Fibroblast of the aortic adventitia (primary cell): ENCODE measurements at places on chromosomes 11 and 22.

- no peak for DNase-seq
These were observed 10.5 kb downstream of the SMTNL1 start for GRCh38 chr11:57547854-57548377.

- DNase-seq, result peak; percentile 73
These were observed 65.6 kb downstream of the LDLRAD3 start for GRCh38 chr11:36009473-36009872.

- no peak for DNase-seq
These were observed 33.9 kb downstream of the PRDM11 start for GRCh38 chr11:45180179-45180847.

- peak; percentile 9 for DNase-seq
These were observed 63.9 kb downstream of the MYO7A start for GRCh38 chr11:77191823-77192495.

DNA sequence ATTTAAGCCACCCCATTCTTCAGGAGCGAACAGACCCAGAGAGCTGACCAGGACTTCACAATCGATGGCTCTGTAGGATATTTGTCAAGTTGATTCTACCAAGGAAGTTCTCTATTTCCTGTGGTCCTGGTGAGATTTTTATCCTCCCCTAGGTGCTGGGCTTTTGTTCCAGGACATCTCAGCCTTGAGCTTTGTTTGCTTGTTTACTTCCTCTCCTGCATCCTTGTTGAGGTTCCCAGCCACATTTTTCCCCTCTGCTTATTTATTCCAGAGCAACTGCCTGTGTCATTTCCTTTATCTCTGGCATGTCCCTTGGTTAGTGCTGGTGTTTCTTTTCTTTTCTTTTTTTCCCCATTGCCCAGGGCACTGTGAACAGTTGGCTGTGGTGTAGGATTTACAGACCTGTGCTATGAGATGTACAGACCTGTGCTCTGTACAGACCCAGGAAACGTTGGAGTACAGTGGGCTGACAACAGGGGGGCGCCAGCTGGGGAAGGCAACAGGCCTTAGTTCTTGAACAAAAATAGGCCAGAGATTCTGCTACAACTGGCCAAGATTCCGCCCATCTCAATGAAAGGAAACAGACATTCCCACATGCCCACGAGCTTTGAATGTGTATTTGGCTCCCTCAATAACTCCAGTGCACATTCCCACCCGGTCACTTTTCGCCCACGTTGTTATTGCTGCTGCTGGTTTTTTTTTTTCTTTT is 235.9 kb upstream of the DDI1 start:
- peak; percentile 85 for DNase-seq

DNA sequence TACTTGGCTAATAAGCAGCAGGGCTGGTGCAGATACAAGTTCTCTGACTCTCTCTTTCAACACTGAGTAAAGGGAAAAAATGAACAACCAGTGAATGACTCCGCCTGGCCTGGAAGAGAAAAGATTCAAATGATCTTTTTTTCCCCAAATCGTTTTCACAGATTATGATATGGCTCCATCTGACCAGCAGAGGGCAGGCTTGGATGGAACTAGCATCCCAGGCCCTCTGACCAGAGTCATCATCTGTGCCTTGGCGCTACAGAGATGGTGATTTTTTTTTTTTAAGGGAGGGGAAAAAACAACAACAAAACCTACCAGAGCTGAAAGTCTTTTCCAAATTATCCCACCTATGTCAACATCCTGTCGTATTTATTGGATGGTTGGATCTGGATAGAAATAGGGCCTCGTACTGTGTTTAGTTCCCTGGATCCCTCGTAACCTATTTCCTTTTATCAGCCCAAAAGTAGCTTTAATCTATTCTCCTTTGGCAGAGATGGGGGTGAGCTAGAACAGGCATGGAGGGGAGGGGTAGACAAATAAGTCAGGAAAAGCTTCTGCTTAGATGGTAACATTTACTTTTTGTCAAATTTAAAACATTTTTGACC is 69.7 kb downstream of the PRSS23 start:
- DNase-seq, result peak; percentile 84

GRCh38 chr11:62413060-62413696 is 5.7 kb upstream of the SCGB1A1 start:
- no peak for DNase-seq

DNA sequence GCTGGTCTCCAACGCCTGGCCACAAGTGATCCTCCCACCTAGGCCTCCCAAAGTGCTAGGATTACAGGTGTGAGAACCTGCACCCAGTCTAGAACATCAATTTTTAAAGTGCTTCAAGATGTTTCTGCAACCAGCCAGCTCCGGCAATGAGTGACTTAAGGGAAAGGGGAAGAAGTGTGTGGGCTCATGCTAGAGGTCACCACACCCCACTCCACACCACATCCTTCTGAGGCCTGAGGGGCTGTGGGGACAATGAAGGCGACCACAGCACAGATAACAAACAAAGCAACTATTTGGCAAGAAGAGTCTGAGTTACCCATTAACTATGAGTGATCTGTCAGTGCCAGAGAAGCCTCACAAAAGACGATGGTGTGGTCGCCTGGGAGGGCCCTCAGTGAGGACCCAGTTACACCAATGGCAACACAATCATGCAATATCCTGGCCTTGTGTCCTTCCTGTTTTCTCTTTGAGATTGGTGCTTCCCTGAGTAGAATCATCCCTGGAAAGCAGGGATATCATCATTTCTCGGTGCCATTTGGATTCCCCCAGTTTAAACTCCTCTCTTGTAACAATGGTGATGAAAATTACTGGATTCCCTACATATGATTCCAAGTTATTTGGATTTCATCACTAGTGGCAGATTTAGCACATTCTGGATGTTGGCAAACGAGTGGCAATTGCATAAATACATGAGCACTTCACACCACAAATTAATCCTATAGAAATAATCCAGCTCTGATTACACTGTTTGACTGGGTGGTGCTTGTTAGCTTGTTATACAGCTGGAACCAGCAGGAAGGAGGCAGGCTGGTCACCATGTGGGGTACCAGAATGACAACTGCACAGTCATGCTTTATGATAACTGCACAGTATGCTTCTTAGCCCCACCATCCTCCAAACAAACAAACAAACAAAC is 18.4 kb downstream of the ABTB2 start:
- peak; percentile 34 for DNase-seq

GRCh38 chr11:124812876-124813275 is 12.7 kb upstream of the MSANTD2 start:
- DNase-seq, result peak; percentile 56

GRCh38 chr11:94325681-94326080 is 21.3 kb downstream of the IZUMO1R start:
- peak; percentile 15 for DNase-seq

GRCh38 chr11:9839550-9839949 is 175.7 kb downstream of the SWAP70 start:
- no peak for DNase-seq

DNA sequence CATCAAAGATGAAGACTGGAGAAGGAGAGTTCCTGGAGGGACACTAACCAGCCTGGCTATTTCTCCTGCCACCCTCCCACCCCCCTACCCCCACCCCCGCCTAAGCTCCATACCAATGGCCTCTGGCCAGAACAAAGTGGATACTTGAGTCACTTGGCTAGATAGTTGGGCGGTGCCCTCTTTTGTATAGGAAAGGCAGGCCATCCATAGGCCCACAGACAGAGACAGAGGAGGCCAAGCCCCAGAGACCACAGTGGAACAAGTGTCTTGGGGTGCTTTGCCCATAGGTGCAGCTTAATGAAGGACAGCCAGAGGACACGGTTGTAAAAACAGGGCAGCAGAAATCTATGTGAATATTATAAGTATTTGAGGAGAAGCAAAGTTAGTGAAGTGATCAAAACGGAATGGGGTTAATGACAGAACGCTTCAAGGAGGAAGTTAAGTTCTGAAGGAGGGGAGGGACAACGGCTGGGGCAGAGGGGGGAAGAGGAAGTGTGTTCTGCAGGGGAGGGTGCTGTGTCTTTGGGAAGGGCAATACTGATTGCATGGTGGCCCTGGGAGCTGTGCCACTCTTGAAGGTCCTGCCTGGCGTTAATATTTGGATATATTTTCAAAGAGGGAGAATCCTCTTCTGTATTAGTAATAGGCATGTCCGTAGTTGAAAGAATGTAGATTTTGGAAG is 32.7 kb downstream of the FLI1 start:
- no peak for DNase-seq

- DNase-seq, result no peak
These were observed 20.1 kb downstream of the TMPRSS13 start for GRCh38 chr11:117908959-117909610.

DNA sequence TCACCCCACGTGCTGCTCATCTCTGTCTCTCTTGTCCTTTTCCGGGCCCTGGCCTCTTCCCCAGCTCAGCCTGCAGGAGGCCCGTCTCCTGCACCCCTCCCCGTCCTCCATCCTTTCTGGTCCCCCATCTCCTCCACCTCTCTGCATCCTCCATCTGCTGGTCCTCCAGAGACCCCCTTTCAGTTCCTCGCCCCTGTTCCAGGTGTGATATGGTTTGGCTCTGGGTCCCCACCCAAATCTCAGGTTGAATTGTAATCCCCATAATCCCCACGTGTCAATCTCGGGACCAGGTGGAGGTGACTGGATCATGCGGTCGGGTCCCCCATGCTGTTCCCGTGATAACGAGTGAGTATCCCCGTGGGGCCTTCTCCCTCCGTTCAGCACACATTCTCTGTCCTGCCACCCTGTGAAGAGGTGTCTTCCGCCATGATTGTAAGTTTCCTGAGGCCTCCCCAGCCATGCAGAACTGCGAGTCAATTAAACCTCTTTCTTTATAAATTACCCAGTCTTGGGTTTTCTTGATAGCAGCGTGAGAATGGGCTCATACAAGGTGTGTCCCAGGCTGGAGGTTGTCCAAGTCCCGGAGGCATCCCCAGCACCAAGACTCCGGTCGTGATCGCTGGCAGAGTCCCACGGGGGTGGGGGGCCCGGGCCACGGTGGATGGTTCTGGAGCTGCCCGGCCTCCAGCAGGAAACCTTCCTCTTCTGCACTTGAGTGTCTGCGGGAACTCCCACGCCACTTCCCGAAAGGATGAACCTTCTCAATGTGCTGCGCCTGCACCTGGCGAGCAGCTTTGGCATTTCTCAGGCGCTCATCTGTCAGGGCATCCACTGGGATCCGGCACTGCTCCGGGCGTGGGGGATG is 29.0 kb upstream of the TOLLIP start:
- no peak for DNase-seq

DNA sequence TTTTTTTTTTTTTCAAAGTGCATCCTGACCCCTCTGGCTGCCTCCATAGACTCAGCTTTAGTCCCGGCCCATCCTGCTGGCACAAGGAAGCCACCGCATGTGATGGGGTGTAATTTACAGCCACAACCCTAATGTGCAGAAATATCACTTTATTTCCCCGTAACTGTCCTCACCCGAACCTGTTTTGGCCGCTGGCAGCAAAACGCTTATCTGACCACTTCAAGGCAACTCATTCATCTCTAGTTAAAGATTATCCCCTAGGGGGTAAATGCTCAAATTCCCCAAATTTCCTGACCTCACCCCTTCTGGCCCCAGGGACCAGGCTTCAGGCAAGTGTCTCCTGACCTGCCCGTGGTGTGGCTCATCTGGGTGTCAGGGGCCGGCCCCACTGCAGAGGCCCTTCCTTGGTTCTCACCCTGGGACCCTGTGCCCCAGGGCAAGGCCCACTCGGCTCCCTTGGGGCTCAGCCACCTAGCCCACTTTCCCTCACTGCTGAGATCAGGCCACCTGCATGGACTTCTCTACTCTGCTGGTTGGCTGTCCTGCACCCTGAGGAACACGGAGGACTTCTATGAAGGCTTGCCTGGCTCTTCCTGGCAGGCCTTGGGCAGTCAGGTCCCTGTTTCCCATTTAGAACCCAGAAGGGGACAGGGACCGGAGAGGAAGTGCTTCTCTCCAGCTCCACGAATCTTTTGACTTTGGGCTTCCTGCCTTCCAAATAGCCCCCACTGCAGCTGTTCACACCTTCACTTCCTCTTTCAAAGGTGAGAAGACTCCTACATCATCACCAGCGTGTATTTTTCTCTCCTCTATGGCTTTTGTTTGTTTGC is 53.3 kb downstream of the WNT11 start:
- no peak for DNase-seq

- peak; percentile 24 for DNase-seq
These were observed 8.0 kb downstream of the TUBGCP6 start for GRCh38 chr22:50236731-50237409.

- DNase-seq, result peak; percentile 1
These were observed 32.5 kb downstream of the PLEKHA7 start for GRCh38 chr11:16981651-16982194.

DNA sequence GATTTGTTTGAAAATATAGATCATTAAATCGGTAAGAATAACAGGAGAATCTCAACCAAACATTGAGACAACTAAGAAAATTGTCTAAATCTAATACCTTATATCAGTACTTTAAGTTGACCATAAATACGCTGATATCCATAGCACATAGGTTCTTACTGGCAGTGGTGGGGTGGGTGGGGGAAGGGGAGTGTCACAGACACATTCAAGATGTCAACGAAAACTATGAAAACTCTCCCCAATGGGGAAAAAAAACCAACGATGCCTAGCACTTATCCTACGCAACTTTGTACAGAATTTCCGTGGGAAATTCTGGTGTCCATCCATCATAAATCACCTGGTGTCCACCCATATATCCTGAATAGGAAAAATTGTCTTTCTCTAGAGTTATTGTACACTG is 6.2 kb downstream of the GRAP2 start:
- DNase-seq, result no peak

DNA sequence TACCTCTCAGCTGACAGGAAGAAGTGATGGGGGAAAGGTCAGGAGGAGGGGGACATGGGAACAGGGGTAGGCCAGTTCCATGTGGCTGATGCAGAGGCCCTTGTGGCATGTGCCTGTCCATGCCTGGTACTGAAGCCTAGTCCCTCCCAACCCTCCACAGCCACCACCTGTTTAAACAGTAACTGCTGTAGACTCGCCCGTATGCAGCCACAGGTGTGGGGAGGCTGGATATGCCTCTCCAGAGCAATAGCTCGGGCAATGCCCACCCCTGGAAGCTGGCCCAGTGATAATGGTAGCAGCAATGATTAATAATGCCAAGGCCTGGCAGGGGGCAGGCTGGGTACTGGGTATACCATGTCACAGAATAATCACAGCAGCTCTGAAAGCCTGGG is 2.3 kb downstream of the SMTN start:
- DNase-seq, result no peak

DNA sequence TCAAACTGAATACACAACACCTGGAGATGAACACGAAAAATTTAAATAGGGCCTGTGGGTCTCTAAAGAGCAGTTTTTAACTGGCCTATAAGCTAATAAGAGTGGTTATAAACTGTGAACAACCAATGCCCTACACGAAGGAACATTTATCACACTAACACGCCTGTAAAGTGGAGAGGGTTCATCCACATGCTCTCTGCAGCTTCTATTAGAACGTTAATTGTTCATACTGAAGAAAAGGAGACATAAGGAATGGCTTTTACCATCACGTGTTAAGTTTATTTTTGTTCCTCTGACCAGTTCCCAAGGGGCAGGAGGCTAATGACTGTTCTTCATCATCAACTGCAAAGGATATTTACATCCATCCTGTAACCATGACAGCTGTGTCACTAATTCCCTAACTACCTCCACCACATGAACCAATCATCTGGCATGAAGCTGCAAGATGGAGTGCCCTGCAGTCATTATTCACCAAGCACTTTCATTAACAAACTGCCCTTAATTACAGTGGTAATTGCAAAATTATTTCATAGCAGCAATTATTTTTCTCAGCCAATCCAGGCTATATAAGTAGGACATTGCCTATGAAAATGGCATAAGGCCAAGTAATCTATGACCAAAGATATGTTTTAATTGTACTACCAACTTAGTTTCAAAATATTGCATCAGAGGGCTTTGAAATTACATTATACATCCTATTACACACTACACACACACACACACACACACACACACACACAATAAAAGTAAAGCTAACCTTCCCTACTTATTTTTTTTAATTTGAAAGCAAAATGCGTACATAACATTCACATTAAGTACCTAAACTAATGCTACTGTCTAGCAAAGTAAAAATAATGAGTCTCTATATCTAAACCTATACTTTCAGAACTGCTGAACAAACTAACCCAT is 186.7 kb downstream of the CADM1 start:
- no peak for DNase-seq
